Endothelial cell of umbilical vein (primary cell): ENCODE measurements at places on chromosomes 3 and 15.
A peak's percentile ranks its signal among the peaks of the same experiment; 100 is the strongest.

DNA sequence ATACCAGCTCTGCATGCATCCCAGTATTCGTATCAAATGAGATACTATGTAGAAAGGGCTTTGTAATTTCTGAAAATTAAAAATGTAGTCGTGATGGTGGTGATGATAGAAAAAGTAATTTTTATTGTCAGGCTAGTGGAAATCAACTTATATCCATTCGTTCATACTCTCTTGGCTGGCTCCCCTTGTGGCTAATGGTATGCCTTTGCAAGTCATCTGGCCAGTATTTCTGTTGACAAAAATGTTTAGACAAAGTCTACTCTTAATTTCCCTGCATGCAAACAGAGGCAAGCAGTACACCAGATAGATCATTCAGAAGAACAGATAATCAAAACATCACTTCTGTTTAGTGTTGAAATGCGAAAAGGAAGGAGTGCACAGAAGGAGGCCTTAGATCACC lies 49.6 kb upstream of the DUT start:
- no peak for DNase-seq

DNA sequence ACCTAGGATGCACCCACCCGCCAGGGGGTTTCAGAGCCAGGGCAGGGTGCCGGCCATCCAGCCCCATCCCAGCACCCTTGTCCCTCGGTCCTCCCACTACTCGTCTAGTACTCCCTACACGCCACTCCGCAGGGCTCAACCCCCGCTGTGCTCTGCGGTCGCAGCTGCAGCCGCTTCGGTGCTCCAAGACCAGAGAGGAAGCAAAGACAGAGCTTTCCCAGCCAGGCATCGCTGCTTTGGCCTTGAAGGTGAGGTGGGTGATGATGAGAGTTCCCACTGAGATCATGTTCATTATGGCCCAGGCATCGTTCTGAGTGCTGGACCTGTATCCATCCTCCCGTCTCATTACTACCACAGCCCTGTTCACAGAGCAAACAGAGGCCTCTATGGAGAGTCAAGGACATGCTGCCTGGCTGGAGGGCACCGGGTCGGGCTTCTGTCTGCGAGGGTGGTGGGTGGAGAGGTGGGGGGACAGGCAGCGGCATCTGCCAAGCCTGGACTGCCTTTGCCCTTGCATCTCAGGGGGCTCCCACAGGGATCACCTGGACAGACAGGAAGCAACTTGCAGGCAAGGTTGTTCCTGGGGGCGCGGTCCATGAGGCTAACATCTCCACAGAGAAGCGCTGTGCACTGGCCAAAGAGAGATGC lies 66.9 kb downstream of the KLF13 start:
- no peak for DNase-seq

DNA sequence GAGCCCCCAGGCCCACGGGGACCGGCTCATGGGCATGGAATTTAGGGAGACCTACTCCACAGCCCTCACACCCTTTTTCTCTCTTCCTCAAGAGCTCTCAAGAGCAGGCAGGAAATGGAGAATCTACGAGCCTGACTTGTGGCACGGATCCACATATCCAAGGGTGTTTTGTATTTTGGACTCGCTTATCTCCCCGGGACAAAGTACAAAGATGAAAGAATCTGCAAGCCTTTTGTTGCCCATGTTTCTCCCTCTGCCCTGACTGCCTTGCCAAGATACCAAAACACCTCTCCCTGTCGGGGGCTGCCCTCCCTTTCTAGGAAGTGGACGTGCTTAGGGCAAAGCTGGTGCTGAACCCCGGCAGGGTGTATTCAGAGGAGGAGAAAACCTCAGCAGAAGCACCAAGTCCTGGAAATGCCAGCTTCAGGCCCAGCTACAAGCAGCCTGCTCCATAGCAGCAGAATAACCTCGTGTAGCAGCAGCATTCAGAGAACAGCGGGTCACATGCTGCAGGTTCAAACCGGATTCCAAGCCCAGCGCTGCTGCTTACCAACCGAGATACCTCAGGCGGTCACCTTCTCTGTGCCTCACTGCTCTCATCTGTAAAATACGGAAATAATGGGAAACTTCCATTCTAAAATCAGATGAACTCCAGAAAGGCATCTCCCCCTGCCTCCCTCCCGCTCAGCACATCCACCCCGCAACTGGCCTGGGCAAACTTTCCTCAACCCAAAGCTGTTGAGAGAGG lies 35.2 kb downstream of the DNASE1L3 start:
- DNase-seq = peak; percentile 74

DNA sequence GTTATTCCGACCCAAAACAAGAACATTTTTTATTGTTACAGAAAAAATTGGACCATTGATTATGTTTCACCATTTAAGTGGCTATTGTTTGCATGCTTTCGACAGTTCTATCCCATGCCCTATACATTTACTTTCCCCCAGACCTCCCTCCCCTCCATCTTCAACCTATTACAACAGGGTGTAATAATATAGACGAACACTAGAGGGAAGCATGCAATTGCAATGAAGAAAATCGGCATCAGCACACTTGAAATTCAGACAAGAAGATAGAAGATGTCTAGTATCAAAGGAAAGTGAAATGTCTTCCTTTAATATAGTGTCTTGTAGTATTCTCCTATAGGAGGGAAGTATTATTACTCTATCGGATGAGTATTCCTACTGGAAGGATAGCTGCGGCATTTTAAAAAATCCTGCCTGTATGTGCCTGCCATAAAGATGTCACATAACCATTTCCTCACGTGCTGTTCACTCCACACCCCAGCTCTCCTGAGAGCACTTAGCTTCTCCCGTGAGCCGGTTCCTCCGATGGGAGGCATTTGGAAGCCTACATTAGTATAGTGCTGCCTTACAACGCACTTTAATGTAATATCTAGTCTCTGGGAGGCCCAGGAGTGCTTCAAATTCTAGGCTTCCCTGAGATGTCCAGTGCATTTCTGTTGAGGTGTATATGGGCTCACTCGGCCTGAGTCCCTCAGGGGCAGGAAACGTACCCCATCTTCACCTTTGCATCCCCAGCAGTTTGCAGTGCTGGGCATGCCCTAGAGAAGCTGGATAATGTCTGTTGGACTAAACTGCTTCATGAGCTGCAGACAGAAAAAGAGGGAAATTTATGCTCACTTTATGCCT lies 17.8 kb upstream of the ERICH6 start:
- DNase-seq = peak; percentile 69

DNA sequence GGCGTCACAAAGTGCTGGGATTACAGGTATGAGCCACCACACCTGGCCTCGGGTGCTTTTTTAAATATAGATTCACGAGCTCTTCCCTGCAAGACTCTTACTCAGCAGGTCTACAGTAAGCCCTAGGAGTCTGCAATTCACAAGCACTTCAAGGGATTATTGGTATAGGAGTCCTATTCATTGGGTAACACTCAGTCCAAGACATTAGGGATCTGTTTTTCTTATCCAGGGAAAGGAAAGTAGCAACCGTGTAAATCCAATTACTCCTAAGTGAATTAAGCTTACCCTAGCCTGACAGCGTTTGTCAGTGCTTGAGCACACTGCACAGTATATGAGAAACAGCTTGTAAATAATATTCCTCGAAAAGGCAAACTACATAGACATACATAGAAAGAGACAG lies 109.9 kb downstream of the SENP2 start:
- DNase-seq = no peak

DNA sequence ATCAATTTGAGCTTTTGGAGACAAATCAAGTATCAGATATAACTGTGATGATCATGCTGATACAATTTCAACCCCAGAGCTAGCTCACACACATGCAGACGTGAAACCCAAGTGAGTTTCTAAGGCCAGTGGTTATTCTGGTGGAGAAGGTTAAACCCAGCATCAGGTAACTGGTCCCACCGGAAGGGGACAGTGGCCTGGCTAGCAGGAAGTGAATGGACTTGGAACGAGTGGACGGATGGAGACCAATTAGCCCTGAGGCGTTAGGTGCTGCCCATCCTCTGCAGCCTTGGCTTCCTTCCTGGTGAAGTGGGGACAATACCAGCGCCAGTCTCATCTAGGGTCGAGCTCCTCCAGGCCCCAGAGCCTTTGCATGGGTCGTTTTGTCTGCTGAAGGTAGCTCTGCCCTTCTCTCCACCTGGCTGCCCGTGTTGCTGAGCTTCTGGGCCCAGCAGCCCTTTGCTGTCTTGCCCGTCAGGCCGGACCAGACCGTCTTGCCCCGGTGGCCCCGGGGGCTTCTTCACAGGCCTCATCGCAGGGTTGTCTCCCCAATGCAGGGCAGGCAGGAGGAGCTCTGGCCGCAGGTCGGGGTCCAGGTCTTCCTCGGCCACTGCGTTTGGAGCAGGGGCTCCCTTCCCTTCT lies 915 bp upstream of the KCTD6 start:
- no peak for DNase-seq

GRCh38 chr3:87045473-87045872 lies 54.5 kb upstream of the VGLL3 start:
- DNase-seq = no peak

- DNase-seq = no peak
Measured at GRCh38 chr3:100630664-100631063, 21.3 kb downstream of the ADGRG7 start.

DNA sequence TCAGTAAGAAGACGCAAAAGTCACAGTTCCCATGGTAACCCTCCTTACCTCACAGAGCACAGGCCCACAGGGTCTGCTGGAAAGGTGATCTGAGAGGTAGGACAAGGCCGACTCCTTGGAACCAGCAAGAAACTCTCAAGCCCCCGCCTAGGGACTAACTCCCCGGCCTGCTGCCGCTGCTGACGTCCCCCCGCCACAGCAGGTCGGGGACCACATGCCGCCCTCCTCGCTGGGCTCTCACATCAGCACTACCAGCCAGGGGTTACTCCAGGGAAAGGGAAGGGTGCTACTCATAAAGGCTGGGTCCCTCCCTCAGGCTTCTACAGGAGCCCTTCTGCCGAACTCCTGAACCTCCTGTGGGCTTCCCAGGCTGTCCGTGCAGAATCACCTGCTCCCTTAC lies 94.2 kb downstream of the XXYLT1 start:
- no peak for DNase-seq
